Left ventricle myocardium superior (tissue), 1 donor: ENCODE measurements at places on chromosomes 3 and 15.

DNA sequence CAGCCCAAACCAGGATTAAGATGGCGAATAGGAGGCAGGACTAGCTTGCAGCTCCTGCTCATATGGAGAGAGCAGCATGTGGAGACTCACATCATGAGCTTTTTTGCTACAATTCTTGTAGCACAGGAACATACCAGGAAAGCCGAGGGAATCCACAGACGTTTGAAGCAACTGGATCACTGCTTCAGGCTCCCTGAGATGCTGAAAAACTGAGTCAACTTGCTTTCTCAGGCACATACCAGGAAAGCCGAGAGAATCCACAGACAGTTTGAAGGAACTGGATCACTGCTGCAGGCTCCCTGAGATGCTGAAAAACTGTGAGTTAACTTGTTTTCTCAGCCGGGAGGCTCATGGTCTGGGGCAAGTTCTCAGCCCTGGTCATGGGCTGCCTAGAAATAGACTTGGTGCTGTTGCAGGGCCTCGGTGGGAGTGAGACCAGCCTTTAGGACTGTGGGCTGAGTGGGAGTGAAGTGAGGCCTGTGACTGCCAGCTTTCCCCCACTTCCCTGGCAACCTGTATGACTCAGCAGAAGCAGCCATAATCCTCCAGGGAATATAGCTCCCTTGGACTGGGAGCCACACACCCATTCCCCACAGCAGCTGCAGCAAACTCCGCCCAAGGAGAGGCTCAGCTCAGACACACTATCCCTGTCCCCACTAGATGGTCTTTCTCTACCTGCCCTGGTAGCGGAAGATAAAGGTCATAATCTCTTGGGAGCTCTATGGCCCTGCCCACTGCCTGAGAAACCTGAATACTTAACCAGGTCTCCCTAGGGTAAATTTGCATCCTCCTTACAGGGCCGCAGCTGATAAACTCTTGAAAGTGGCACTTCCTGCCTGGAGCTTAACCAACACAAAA, 51.9 kb upstream of the PFN2 start:
- DNase-seq = no peak

DNA sequence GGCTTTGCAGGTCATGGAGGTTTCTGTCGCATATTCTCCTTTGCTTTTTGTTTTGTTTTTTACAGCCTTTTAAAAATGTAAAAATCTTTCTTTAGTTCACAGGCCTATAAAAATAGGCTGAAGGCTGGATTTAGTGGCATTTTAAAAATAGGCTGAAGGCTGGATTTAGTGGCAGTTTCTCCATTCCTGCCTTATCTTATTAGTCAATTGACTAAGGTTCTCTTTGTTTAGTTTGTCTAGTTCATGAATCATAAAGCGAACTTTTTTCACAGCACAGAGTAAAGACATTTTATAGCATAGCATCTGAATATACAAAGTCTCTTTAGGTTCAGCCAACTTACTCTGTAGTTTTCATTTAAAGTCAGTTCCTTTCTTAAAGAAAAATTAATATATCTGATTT, 31.4 kb downstream of the AP4E1 start:
- no peak for DNase-seq

- no peak for DNase-seq
Observed at GRCh38 chr15:48315041-48315440, 16.2 kb upstream of the DUT start.

DNA sequence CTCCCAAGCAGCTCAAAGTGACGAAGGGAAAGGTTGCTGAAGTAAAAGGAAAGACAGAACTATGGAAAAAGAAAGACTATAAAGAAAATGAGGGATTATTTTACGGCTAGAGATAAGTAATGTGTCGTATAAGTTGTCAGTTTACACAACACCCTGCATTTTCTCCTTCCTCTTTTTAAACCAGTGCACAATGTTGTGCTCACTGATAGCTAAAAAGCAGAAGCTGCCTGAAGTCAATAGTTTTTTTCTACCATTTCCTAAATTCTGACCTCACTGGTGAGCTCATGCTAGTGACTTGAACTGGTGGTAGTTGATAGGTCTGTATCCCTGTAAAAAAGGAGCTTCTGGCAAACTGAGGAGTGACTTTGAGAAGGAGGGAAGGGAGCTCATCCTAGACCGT, 368.6 kb upstream of the GBE1 start:
- DNase-seq = no peak
